Activated T-helper 1 cell treated with anti-CD3 and anti-CD28 coated beads, Interleukin-12 subunit alpha, Interleukin-12 subunit beta, Interleukin-2, Interleukin-4 antibody, amounts not matched to agents 30 ng/mL and 10 ng/mL and 1 ng/mL, durations not matched to agents 14 hours and 24 hours and 36 hours (primary cell): ENCODE measurements at places on chromosomes 4 and X. TPM values are rescaled to one million over a fixed set of nuclear protein-coding genes. Genes with fewer than 3 reads are reported as not detected.
A peak's percentile ranks its signal among the peaks of the same experiment; 100 is the strongest.

GRCh38 chrX:17629519-17629918 lies 107.8 kb upstream of the SCML1 start:
- DNase-seq = no peak
- H3K27me3 ChIP-seq = peaks cover 3% of the 10 kb centered on the region
- peaks cover 9% of the 10 kb centered on the region for H3K4me1 ChIP-seq
- no peak overlapping the region for H3K4me3 ChIP-seq
- H3K36me3 ChIP-seq = peaks cover 2% of the 10 kb centered on the region

DNA sequence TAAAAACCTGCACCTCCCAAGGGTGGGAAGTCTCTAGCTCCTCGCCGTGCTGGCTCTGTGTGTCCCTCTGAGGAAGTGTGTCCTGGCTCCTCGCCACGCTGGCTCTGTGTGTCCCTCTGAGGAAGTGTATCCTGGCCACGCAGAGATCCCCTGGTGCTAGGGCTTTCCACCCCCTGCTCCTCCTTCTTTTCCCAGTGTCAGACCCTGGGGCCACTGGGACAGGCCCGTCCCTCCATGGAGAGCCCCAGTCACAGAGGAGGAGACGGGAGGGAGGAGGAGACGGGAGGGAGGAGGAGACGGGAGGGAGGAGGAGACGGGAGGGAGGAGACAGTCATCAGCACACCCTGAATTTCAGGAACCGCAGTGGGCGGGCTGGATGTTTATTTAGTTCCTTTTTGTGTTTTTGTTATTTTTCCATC lies 53.8 kb upstream of the HGFAC start:
- no peaks in the 10 kb centered on the region for H3K36me3 ChIP-seq
- H3K27me3 ChIP-seq = peaks cover 24% of the 10 kb centered on the region
- no peak overlapping the region for H3K4me3 ChIP-seq
- no peak for DNase-seq

- H3K4me1 ChIP-seq = peaks cover 18% of the 10 kb centered on the region
- H3K27ac ChIP-seq = no peak overlapping the region
- H3K4me3 ChIP-seq = no peak overlapping the region
- peaks cover 4% of the 10 kb centered on the region for H3K36me3 ChIP-seq
- H3K27me3 ChIP-seq = no peaks in the 10 kb centered on the region
These were observed 4.7 kb downstream of the LAMP2 start for GRCh38 chrX:120464411-120464810.

GRCh38 chr4:103887191-103887590 lies 167.4 kb upstream of the TACR3 start:
- DNase-seq = no peak
- H3K27me3 ChIP-seq = no peaks in the 10 kb centered on the region
- no peak overlapping the region for H3K4me3 ChIP-seq
- no peaks in the 10 kb centered on the region for H3K4me1 ChIP-seq
- no peaks in the 10 kb centered on the region for H3K36me3 ChIP-seq
- H3K27ac ChIP-seq = no peak overlapping the region

GRCh38 chr4:81314196-81314896 lies 99.3 kb upstream of the PRKG2 start:
- no peaks in the 10 kb centered on the region for H3K4me1 ChIP-seq
- H3K36me3 ChIP-seq = no peaks in the 10 kb centered on the region
- no peak for DNase-seq
- H3K4me3 ChIP-seq = no peak overlapping the region

Gene SSX2
- total RNA-seq = not detected in 2 replicates

DNA sequence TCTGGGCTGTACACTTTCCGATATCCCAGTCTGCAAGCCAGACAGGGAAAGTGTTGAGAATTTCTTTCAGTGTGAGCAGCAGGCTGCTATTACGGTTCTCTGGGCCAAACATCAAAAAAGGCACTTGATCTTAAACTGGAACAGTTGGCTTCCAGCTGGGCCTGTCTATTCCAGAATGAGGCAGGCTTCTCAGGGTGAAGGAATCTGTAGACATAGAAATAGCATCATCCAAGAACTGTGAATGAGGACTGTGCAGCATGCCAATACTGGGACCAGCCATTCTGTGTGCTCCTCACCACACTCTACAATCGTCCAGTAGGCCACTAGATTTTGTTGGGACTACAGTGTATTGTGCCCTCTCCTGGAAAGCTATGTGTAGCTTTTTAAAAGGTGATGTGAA lies 31.1 kb downstream of the ART3 start:
- DNase-seq = no peak
- no peaks in the 10 kb centered on the region for H3K36me3 ChIP-seq
- no peaks in the 10 kb centered on the region for H3K4me1 ChIP-seq
- H3K27me3 ChIP-seq = peaks cover 10% of the 10 kb centered on the region
- no peak overlapping the region for H3K27ac ChIP-seq
- no peak overlapping the region for H3K4me3 ChIP-seq

GRCh38 chr4:1898681-1899080 lies 27.5 kb downstream of the NSD2 start:
- no peaks in the 10 kb centered on the region for H3K27me3 ChIP-seq
- H3K4me3 ChIP-seq = no peak overlapping the region
- no peak for DNase-seq
- H3K36me3 ChIP-seq = peaks cover 33% of the 10 kb centered on the region

DNA sequence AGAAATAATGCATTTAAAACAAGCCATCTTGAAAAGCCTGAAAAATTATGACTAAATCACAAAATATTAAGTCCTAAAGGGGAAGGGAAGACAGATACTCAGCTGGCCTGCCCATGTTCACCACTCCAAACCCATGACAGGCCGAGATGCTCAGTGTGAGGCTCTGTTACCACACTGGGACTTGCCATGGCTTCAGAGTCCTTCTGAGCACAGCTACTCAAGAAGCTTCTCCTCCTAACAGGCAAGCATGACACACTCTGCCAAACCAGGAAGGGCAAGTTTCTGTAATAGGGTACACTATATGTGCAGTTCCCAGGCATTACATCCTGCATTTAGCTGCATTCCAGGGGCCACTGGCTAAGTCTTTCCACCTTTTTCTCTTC lies 34.0 kb upstream of the CYBB start:
- no peaks in the 10 kb centered on the region for H3K36me3 ChIP-seq
- peaks cover 12% of the 10 kb centered on the region for H3K27me3 ChIP-seq
- H3K4me1 ChIP-seq = peaks cover 26% of the 10 kb centered on the region

DNA sequence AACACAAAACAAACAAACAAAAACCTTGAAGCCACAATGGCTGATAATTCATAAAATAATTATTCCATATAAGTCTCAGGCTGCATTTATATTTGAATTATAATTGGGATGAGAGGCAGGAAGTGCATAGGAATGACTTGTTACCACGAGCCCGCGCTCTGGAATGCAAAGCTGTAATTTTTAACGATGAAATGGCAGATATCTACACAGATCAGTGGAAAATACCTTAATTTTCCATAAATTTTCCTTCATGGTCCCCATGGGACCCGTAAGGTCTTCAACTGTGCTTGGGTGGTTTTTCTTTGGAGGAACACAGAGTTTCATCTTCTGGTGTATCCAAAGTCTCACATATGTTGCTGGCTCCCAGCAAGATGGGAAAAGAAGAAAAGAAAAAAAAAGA lies 226.8 kb downstream of the SHOX start:
- DNase-seq = no peak
- no peaks in the 10 kb centered on the region for H3K27me3 ChIP-seq
- no peak overlapping the region for H3K4me3 ChIP-seq

Gene ADH1C
- not detected in 2 replicates for total RNA-seq

DNA sequence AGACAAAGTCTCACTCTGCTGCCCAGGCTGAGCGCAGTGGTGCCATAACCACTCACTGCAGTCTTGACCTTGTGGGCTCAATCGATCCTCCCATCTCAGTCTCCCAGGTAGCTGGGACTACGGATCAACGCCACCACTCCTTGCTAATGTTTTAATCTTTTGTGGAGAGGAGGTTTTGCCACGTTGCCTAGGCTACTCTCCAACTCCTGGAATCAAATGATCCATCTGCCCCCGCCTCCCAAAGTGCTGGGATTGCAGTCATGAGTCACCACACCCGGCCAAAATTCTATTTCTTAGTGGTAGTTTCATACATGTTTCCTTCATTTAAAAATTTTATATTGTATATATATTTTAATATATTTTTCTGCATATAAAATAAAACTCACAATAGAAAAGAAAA lies 125.8 kb upstream of the CLNK start:
- peaks cover 6% of the 10 kb centered on the region for H3K4me1 ChIP-seq
- no peak overlapping the region for H3K4me3 ChIP-seq
- no peaks in the 10 kb centered on the region for H3K27me3 ChIP-seq
- H3K36me3 ChIP-seq = peaks cover 2% of the 10 kb centered on the region
- H3K27ac ChIP-seq = no peak overlapping the region

DNA sequence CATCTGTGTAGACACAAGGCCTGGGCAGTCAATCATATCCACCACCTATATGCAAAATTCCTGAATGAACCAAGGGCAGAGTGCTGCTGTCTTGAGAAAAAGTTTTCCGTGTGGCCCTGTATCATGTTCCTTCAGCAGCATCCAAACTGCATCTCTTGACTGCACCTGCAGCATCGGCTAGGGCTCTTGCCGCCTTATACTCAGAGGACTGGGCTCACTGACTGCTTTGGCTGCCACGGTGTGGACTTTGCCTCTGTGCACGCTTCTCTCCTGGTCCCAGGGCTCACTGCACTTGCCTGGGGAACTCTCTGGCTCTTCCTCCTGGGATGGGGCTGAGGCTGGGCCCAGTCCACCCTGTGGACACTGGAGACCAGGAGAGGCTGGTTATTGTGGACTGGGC lies 39.5 kb upstream of the STS start:
- no peak overlapping the region for H3K4me3 ChIP-seq
- H3K36me3 ChIP-seq = peaks cover 12% of the 10 kb centered on the region
- no peak for DNase-seq
- peaks cover 23% of the 10 kb centered on the region for H3K4me1 ChIP-seq
- no peak overlapping the region for H3K27ac ChIP-seq

Gene TSC22D3
- 30.0 and 30.6 TPM in 2 replicates for total RNA-seq

Gene SH2D1A
- 50.4 and 56.3 TPM in 2 replicates for total RNA-seq

- no peak overlapping the region for H3K27ac ChIP-seq
- no peak overlapping the region for H3K4me3 ChIP-seq
- no peaks in the 10 kb centered on the region for H3K4me1 ChIP-seq
- no peak for DNase-seq
These were observed 187.9 kb upstream of the FAM9B start for GRCh38 chrX:9221781-9222180.

Gene SPANXB1
- total RNA-seq = not detected in 2 replicates

DNA sequence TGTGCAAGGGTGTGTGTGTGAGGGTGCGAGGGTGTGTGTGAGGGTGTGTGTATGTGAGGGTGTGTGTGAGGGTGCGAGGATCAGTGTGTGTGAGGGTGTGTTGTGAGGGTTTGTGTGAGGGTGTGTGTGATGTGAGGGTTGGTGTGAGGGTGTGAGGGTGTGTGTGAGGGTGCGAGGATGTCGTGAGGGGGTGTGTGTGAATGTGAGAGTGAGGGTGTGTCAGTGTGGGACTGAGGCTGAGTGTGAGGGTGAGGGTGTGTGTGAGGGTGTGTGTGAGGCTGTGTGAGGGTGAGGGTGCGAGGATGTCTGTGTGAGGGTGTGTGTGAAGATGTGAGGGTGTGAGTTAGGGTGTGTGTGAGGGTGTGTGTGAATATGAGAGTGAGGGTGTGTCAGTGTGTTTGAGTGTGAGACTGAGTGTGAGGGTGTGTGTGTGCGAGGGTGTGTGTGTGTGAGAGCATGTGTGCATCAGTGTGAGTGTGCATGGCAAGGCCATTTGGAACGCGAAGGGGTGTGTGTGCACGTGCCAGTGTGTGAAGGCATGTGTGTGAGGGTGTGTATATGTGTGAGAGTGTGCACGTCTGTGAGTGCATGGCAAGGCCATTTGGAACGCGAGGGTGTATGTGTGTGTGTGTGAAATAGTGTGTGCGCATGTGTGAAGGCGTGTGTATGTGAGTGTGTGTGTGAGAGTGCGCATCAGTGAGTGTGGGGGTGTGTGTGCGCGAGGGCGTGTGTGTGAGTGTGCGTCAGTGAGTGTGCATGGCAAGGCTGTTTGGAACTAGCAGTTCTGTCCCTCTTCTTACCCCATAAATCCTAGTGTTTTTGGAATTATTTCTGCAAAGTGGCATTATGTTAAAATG lies 69.8 kb downstream of the RGS12 start:
- no peaks in the 10 kb centered on the region for H3K36me3 ChIP-seq
- H3K27ac ChIP-seq = no peak overlapping the region
- H3K4me1 ChIP-seq = no peaks in the 10 kb centered on the region
- H3K4me3 ChIP-seq = no peak overlapping the region
- H3K27me3 ChIP-seq = peaks cover 7% of the 10 kb centered on the region

Gene TRIM61
- total RNA-seq = 2.4 and 3.1 TPM in 2 replicates

DNA sequence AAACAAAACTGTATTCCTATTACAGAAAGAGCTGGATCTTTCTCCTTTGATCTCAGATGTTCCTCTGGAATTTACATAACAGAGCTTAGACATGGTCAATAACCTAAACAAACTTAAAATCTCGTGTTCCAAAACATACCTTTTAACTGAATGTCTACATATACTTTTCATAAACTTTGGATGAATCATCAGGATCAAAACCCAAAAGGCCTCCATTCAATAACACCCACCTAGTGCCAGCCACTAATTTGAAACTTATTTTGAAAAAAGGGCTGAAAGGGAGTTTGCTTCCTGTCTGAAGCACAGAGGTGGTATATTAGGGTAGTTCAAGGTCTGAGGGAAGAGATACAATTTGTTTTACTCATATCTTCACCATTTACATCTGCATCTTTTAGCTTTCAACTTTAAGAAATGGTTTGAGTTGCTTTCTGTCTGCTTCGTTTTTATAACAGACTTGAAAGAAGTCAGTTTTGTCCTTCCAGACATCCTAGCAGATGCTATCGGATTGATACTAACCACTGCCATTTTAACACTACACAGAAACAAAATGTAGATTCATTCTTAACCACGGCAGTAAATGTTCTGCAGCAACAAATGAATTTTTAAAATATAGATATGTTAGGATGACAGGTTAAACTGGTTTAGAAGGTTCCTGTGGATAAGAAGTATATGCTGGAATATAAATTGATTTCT lies 242.8 kb upstream of the DKK2 start:
- no peaks in the 10 kb centered on the region for H3K27me3 ChIP-seq
- no peak overlapping the region for H3K27ac ChIP-seq
- no peak overlapping the region for H3K4me3 ChIP-seq

DNA sequence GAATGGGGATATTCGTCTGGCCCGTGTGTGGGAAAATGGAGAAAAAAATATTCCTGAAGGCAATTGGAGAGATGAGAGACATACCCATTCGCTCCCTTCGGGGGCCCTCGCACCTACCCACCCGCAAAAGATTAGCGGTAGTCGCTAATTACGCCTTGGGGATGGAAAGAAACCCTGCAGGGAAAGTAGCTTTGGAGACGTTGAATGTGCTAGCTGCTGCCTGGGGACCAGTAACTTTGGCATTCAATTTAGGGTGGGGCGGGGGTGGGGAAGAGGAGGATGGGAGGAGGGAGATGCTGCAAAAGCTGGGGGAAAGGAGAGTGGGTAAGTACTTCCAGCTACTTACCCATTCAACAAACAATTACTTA lies 407 bp upstream of the ZC4H2 start:
- peaks cover 8% of the 10 kb centered on the region for H3K36me3 ChIP-seq
- peak overlapping the region; percentile 92 for H3K4me3 ChIP-seq

Gene RBM47
- total RNA-seq = 20.3 and 21.4 TPM in 2 replicates

GRCh38 chr4:1355378-1355777 lies 8.4 kb downstream of the UVSSA start:
- peaks cover 9% of the 10 kb centered on the region for H3K4me1 ChIP-seq
- no peak overlapping the region for H3K27ac ChIP-seq
- peaks cover 2% of the 10 kb centered on the region for H3K36me3 ChIP-seq
- no peak overlapping the region for H3K4me3 ChIP-seq
- H3K27me3 ChIP-seq = no peaks in the 10 kb centered on the region

- DNase-seq = no peak
- no peaks in the 10 kb centered on the region for H3K27me3 ChIP-seq
- peaks cover 10% of the 10 kb centered on the region for H3K36me3 ChIP-seq
- peaks cover 5% of the 10 kb centered on the region for H3K4me1 ChIP-seq
These were observed 53.6 kb downstream of the NSG1 start for GRCh38 chr4:4440333-4441061.
